ENCODE measurements at places on chromosomes 16 and 17.

DNA sequence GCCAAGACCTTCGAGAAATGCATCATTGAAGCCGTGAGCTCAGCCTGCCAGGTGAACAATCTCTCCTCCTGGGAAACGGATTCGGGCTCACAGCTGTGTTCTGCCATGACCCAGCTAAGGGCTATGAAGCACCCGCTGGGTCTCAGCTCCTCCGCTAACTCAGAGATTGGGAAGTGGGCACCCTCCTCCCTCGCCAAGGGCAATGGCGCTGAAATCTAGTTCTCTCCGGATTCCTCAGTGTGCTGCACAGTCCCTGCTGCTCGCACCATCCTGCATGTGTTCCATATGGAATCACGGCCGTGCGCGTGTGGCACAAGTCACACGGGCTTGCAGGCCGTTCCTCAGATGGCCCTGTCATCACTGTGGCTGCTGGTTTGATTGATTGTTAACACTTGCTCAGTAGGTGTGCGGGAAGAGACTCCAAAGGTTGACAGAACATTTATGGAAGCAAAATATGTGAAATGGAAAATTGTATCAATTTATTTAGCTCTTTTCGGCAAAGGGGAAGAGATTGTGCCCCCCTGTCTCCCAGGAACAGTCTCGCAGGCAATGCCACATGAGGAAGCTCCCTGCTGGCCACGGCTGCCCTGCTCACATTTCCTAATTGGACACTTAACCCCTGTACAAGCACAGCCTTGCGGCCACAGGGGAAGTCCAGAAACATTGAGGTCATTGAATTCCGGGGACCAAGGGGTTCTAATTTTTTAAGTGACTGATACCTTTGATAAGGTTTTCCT lies 58.8 kb downstream of the RNF213 start:
- DNase-seq, result no peak

- no peak for DNase-seq
Observed at GRCh38 chr16:21664801-21665492, 1.2 kb downstream of the OTOA start.

GRCh38 chr16:57469046-57469445 lies 6.6 kb downstream of the POLR2C start:
- no peak for DNase-seq

DNA sequence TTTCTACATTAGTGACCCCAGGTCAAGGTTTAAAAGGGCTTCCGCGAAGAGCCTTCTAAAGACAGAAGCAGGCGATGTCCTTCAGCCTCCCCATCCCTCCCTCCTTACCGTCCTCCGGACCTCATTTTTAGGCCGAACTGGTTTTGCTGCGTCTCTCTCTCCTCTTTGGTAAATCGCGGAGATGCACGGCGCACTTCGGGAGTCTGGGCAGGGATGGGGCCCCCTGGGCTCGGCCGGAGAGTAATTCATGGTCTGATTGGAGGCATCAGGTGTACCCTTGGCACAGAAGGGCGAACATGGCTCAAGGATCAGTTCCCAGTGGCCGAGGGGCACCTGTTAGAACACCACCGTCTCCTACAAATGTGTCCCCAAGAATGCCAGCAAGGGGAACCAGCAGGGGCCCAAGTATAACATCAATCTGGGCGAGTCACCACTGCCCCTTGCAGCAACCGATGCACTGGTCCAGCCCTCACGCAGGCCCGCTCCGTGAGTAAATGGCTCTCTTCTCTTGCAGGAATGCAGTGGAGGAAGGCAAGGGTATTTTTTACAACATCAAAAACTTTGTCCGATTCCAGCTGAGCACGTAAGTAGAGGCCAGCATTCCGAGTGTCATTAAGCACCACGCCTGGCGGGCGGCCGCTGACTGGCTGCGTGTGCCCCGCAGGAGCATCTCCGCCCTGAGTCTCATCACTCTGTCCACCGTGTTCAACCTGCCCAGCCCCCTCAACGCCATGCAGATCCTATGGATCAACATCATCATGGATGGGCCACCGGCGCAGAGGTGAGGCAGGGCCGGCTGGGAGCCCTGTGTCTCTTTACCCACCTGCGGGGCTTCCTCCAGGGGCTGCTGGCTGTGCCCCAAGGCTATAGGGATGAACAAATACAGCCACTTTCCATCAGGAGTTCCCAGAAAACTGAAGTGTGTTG lies 45.6 kb downstream of the MEAK7 start:
- no peak for DNase-seq

- no peak for DNase-seq
Observed at GRCh38 chr16:73253922-73254480, 206.1 kb upstream of the ZFHX3 start.

GRCh38 chr16:50615891-50616290 lies 65.2 kb downstream of the SNX20 start:
- DNase-seq, result no peak

Data from D721Med (cell line).